Right atrium auricular region (tissue), 2 donors: ENCODE measurements at places on chromosomes 11 and 22. TPM values are rescaled to one million over a fixed set of nuclear protein-coding genes. Genes with fewer than 3 reads are reported as not detected.

DNA sequence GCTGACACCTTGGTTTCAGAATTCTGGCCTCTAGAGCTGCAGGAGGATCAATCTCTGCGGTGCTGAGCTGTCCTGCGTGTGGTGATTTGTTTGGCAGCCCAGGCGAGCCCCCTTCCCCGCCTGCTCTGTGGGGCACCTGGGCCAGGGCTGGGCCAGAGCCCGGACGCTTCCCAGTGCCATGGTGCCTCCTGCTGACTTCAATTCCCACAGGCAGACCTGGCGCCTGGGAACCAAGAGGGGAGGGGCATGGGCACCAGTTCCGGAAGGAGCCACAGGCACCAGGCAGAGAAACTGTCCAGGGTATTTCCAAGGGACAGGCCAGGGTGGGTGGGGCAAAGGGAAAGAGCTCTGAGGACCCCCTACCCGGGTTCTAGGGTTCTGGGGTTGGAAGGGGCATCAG lies 197.8 kb downstream of the CTTN start:
- no peak overlapping the region for H3K27ac ChIP-seq
- H3K4me3 ChIP-seq, result no peak overlapping the region
- no peaks in the 10 kb centered on the region for H3K27me3 ChIP-seq
- no peaks in the 10 kb centered on the region for H3K36me3 ChIP-seq
- H3K4me1 ChIP-seq, result no peaks in the 10 kb centered on the region
- DNase-seq, result no peak

DNA sequence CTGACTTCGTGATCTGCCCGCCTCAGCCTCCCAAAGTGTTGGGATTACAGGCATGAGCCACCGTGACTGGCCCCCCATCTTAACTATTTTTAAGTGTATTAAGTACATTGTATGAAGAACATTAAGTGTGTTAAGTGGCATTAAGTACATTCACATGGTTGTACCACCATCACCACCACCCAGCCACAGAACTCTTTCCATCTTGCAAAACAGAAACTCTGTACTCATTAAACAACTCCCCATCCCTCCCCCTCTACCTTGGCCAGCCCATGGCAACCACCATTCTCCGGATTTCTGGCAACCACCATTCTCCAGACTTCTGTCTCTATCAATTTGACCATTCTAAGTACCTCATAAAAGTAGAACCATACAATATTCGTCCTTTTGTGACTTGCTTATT lies 17.8 kb upstream of the PEX26 start:
- H3K27me3 ChIP-seq, result no peaks in the 10 kb centered on the region
- no peak overlapping the region for H3K27ac ChIP-seq
- no peaks in the 10 kb centered on the region for H3K36me3 ChIP-seq
- no peak overlapping the region for H3K4me3 ChIP-seq
- DNase-seq, result no peak
- no peaks in the 10 kb centered on the region for H3K4me1 ChIP-seq

Gene H19
- 449 TPM for total RNA-seq

GRCh38 chr11:844693-845644 lies 2.3 kb downstream of the TSPAN4 start:
- peaks cover 9% of the 10 kb centered on the region for H3K36me3 ChIP-seq
- H3K27me3 ChIP-seq, result no peaks in the 10 kb centered on the region
- peak overlapping the region; percentile 97 for H3K4me3 ChIP-seq
- no peaks in the 10 kb centered on the region for H3K4me1 ChIP-seq
- H3K27ac ChIP-seq, result peak overlapping the region; percentile 95

Gene IFTAP
- total RNA-seq, result 47.9 TPM

GRCh38 chr11:65590240-65590738 lies 5.3 kb downstream of the KCNK7 start:
- H3K36me3 ChIP-seq, result peaks cover 28% of the 10 kb centered on the region
- no peak overlapping the region for H3K27ac ChIP-seq

Gene OR51B2
- total RNA-seq, result not detected

DNA sequence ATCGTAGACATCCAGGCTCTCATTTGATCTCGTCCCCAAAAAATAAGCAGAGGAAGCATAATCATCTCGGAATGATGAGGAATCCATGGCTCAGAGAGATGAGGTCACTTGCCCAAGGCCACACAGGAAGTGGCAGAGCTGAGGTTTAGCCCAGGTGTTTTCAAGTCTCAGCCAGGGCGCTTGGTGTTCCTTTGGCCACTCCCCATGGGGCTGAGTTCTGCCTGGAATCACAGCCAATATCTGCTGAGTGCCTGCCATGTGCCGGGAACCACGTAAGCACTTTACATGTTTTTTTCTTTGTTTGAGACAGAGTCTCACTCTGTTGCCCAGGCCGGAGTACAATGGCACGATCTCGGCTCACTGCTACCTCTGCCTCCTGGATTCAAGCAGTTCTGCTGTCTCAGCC lies 29.5 kb upstream of the MYH9 start:
- no peaks in the 10 kb centered on the region for H3K4me1 ChIP-seq
- DNase-seq, result no peak
- H3K36me3 ChIP-seq, result no peaks in the 10 kb centered on the region

GRCh38 chr22:45096256-45096907 lies 67.3 kb upstream of the NUP50 start:
- no peak overlapping the region for H3K27ac ChIP-seq
- H3K4me1 ChIP-seq, result no peaks in the 10 kb centered on the region
- no peaks in the 10 kb centered on the region for H3K27me3 ChIP-seq
- peak; percentile 66 for DNase-seq
- H3K36me3 ChIP-seq, result no peaks in the 10 kb centered on the region

DNA sequence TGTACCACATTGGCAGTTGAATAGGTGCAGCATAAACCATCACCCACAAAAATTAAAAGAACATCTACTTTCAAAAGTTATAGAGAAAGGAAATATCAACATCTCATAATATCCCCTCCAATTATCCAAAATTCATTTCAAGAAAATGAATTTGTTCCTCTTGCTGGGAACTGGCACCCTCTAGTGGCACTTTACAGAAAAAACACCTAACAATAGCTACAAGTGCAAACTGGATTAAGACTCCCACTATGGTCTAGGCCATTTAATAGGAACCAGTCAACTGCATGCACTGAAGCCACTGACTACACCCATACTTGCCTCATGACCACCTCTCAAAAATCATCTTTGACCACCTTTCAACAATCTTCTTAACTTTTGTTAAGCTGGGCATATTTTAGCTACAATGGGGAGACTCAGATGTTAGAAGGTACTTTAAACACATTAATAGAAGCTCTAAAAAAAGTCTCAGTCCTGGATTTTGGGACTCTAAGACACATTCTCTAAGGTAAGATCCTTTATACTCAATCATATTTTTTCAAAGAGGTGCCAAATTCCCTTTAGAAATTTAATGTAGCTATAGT lies 17.3 kb downstream of the TRAF6 start:
- peaks cover 84% of the 10 kb centered on the region for H3K36me3 ChIP-seq
- H3K4me3 ChIP-seq, result no peak overlapping the region
- no peak overlapping the region for H3K27ac ChIP-seq
- H3K4me1 ChIP-seq, result no peaks in the 10 kb centered on the region
- no peak for DNase-seq
- H3K27me3 ChIP-seq, result no peaks in the 10 kb centered on the region

Gene SLC7A4
- total RNA-seq, result 1.9 TPM

GRCh38 chr11:66858186-66858938 lies 1.5 kb downstream of the LRFN4 start:
- DNase-seq, result no peak
- no peak overlapping the region for H3K4me3 ChIP-seq
- peaks cover 8% of the 10 kb centered on the region for H3K4me1 ChIP-seq
- H3K27me3 ChIP-seq, result no peaks in the 10 kb centered on the region
- no peaks in the 10 kb centered on the region for H3K36me3 ChIP-seq

- DNase-seq, result no peak
- no peaks in the 10 kb centered on the region for H3K4me1 ChIP-seq
- H3K27ac ChIP-seq, result no peak overlapping the region
- H3K27me3 ChIP-seq, result no peaks in the 10 kb centered on the region
Observed at GRCh38 chr22:17098379-17098819, 13.6 kb downstream of the IL17RA start.

Gene SPDYC
- not detected for total RNA-seq

Gene PNPLA3
- 0.16 TPM for total RNA-seq

Gene A4GALT
- 40.8 TPM for total RNA-seq

- no peaks in the 10 kb centered on the region for H3K4me1 ChIP-seq
- no peak overlapping the region for H3K4me3 ChIP-seq
- H3K27ac ChIP-seq, result no peak overlapping the region
Observed at GRCh38 chr11:61075891-61076290, 26.4 kb upstream of the CD5 start.
